ENCODE measurements at places on chromosomes 3 and 15.

- no peak for DNase-seq
Measured at GRCh38 chr15:86322629-86323028, 243.0 kb downstream of the AGBL1 start.

GRCh38 chr3:139970526-139970925, 35.5 kb downstream of the CLSTN2 start:
- DNase-seq: no peak

- no peak for DNase-seq
Measured at GRCh38 chr3:27791956-27792355, 69.8 kb upstream of the EOMES start.

DNA sequence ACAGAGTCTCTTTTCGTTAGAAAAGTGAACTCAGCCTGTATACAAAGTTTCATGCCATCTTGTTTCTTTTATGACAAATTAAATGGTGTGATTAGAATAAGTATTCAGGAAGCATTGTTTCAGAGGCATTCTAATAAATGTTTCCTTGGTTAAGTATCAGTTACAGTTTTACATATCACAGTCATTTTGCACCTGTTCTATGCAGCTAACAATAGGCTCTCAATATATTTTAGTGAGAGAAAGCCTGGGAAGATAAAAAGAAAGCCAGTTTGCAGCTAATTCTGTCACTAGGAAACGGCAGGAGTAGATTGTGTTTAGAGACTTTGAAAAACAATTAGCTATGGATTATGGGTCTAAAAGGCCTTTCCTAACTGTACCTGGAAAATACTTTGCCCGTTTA, 252.8 kb downstream of the ZIC1 start:
- no peak for DNase-seq

GRCh38 chr15:74798388-74799254, 14.0 kb upstream of the LMAN1L start:
- DNase-seq: no peak
